ENCODE measurements at places on chromosomes 16 and 17.

GRCh38 chr16:28092721-28093384 is 29.3 kb upstream of the GSG1L start:
- DNase-seq = no peak

DNA sequence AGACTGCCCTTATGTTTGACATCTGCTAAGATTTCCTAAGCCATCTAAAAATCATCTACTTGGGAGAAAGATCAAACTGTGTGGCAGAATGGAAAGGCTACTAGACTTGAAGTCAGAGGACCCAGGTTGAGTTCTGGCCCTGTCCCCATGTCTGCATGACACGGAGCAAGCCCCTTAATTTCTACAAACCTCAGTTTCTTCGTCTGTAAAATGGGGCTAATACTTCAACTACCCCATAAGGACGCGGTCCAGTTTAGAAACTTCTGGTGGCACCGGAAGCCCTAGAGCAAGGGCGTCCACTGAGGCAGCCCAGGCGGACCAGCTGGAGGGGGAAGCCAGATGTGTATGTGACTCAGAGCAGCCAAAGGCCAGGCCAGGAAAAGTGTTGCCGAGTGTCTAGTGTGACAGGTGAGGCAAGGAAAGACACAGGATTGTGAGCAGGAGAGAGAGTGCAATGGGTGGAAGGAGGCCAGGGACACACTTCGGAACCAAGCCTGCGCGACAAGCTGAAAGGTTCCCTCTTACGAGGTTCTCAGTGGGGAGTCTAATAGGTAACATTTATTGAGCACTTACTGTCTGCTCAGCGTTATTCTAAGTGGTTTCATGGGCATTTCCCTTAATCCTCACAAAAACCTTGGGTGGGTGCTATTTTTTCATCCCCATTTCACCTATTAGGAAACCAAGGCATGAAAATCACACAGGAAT is 17.8 kb upstream of the PITPNM3 start:
- no peak for DNase-seq

DNA sequence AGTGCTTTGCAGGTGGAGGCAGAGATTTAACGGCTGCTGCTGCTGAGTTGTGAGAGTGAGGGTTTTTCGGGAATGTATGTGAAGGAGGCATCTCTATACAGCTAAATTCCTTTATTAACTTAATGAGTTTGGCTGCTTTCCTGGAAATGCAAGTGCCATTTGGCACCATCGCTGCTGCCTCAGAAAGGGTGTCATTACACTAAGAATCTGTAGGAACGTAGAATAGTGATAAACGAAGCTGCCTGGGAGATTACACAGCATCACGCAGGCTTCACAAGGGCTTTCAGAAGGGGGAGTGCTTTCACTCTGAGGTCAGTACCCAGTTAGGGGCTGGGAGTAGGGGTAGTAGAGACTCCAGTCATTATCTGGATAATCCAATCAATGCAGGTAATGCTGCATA is 14.1 kb upstream of the NLRP1 start:
- DNase-seq = no peak

GRCh38 chr17:14616528-14616927 is 315.6 kb downstream of the HS3ST3B1 start:
- no peak for DNase-seq

GRCh38 chr16:67845291-67846062 is 1.3 kb upstream of the NUTF2 start:
- DNase-seq = no peak

GRCh38 chr16:2090777-2091546 is 43.2 kb downstream of the TSC2 start:
- no peak for DNase-seq

GRCh38 chr17:49101054-49101534 is 31.5 kb upstream of the B4GALNT2 start:
- no peak for DNase-seq

GRCh38 chr16:3541527-3542155 is 35.6 kb downstream of the NLRC3 start:
- DNase-seq = no peak

DNA sequence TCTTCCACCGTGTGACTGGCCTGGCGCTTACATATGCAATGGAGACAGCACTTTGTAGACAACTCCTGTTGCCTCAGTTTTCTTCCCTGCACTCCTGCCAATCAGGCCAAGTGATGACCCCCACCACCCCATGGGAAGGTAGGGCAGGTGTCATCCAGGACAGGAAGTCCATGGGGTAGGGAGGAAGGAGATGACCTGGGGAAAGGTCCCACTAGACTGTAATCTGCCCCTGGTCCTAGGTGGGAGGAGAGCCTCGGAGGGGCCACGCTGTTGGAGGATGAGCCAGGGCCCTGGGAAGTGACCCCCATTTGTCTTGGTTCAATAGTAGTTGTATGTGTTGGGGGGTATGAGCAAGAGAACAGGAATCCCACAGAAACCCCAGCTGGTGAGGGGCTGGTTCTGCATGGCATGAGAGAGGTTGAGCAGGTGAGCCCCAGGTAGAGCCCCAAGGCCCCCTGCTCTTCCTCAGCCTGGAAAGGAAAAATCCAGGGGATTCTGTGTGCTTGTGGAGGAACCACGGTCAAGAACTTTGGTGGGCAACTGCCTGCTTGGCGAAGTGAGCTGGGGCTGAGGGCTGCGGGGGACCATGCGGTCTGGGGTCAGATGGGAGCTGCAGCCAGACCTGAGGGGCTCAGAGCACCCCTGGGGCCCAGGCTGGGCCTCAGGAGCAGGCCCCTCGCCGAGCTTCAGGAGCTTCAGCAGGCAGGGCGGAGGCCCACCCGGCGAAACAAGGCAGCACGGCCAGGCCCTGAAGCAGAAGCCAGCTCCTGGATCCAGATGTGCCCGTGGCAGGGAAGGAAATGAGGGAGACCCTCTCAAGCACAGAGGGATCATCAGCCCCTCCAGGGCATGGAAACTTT is 50.7 kb downstream of the NT5M start:
- no peak for DNase-seq

GRCh38 chr17:45971698-45972141 is 27.3 kb upstream of the STH start:
- DNase-seq = no peak

GRCh38 chr16:75326333-75326732 is 74.9 kb upstream of the BCAR1 start:
- DNase-seq = no peak

- no peak for DNase-seq
These were observed 28.4 kb upstream of the ZFPM1 start for GRCh38 chr16:88424587-88425235.

- DNase-seq = no peak
These were observed 18.5 kb downstream of the FAM117A start for GRCh38 chr17:49745175-49746139.

DNA sequence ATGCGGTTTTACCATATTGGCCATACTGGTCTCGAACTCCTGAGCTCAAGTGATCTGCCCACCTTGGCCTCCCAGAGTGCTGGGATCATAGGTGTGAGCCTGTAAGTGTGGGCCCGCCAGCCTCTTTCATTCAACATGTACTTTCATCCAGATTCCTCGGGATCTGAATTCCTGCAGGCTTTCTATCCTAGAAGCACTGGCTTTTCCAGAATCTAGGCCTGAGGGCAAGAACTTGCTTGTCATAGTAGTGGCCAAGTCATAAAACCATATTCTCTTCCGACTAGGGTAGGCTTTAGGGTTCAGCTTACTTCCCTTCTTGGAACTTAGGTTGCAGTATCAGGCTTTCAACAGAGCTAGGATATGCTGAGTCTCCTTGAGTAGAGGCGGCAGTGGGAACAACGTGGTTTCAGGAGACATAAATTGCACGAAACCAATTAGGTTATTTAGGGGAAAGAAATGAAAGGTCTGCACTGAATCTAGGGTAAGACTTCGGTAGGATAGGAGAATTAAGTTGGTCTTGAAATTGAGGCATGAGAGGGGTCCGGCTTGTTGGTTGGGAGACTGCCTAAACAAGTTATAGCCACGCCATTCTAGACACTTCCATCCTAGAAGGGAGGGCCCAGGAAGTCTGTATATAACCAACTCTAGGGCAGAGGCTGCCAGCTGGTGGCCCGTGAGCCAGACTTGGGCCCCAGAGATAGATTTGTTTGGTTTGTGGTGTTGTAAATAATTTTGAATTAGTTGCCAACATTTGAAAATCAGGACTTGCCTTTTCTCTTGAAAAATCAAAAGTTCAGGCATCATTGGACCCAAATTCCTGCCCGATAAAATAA is 15.6 kb downstream of the SLC7A6 start:
- no peak for DNase-seq

- no peak for DNase-seq
These were observed 651.8 kb downstream of the CDH11 start for GRCh38 chr16:64469906-64470702.

DNA sequence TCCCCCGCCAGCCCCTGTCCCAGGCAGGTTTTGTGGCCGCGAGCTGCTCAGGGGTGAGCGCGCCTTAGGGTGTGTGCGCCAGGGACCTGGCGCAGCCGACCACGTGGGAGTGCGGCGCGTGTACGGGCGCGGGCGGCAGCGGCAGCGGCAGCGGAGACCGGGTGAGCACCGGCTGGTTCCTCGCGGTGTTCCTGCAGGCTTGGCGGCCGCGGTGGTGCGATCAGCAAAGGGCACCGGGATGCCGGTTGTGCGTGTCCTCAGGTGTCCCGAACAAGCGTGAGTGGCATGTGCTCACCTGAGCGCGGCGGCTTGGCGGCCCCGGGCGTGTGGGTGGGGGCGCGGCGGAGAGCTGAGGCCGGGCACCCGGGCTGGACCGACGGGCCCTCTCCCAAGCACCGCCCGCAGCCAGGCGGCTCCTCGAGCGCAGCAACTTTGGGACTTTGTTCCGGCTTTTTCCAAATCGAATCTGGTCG is 381 bp upstream of the HSD11B2 start:
- no peak for DNase-seq

GRCh38 chr17:78933025-78933958 is 8.1 kb upstream of the TIMP2 start:
- DNase-seq = peak; percentile 89

DNA sequence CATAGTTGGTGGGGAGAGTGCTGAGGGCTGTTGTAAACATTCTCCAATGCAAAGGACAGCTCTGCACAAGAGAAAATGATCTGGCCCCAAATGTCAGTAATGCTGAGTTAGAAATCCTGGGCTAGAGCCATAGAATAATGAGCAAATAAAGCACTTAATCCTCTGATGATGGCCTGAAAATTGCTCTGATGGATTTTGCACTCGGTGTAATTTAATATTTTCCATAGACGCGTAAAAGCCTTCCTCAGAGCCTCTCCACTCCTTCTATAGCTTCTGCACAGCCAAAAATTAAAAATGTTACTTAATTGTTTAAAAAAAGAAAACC is 23.7 kb downstream of the FAM20A start:
- DNase-seq = no peak

DNA sequence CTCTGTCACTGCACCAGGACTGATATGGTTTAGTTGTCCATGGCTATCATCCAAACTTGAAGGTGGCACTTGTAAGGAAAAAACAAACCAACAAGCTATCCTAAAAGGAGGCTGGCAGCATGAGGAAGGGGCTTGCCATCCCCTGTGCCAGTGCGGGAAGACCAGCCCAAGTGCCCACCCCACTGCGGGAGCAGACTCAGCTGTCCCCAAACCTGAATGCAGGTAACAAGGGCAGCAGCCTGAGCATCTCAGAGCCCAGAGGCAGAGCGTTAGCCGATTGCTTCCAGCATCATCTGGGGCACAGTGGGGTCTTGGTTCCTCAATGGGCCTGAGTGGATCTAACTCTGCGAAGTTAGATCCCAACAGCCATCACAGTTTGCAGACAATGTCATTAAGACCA is 29.2 kb upstream of the C16orf78 start:
- no peak for DNase-seq

DNA sequence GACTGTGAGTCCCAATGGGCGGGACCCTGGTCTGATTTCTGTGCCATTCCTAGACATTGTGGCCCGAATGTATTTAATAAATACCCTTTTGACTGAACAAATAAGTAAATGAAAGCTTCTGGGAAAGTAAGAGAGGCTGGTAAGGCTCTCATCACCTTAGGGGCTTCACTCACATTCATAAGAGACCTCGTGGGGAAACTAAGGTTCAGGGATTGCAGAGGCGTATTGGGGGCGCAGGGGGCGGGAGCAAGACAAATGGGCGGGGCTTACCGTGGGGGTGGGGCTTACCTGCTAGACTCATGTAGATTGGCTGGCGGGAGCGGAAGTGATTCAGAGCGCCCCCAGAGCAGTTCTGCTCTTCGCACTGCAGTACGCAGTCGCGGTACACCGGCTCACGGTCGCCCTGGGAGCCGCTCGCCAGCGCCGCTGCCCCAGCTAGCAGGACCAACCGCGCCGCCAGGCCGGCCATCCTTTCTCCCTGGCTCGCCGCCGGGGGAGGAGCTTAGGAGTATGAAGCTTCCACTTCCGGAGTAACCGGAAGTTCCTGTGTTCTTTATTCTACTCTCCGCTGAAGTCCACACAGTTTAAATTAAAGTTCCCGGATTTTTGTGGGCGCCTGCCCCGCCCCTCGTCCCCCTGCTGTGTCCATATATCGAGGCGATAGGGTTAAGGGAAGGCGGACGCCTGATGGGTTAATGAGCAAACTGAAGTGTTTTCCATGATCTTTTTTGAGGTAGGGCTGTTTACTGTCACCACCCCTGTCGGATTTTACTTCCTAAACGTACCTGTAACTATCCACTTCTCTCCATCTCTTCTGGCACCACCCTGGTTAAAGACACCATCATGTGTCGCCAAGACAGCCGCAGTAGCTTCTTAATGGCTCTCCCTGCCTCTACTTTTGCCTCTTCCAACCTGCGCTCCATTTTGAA is at the start of gene PGAP3:
TSS of gene PGAP3 (minus strand) at position 512 of the 929 bp plus-strand sequence. CDS start at position 469, 43 bp downstream.
- peak; percentile 86 for DNase-seq

- no peak for DNase-seq
These were observed 759 bp upstream of the PAM16 start for GRCh38 chr16:4351880-4352279.

DNA sequence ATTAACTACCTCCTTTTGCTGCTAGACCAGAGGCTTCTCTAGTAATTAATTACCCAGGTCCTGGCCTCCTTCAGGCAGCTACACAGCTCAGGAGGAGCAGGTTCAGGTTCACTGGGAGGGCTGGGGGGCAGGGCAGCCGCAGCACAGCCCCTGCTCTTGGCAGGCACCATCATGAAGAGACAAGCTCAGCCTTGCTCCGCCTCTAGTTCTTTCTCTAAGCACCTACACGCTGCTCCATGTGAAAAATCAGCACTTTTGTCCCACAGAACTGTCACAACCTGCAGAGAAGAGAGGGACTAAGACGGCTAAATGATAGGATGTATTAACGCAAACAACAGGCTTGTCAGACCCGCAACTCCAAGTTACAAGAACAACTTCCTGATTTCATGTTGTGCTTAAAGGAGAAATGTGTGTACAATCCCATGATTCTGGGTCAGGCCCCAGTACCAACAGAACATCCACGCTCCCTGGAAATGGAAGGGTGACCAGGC is 53.4 kb downstream of the GRB2 start:
- no peak for DNase-seq

Data from amniotic stem cell (primary cell).